Thoracic aorta (tissue), 2 donors: ENCODE measurements at places on chromosomes 6 and 20.

DNA sequence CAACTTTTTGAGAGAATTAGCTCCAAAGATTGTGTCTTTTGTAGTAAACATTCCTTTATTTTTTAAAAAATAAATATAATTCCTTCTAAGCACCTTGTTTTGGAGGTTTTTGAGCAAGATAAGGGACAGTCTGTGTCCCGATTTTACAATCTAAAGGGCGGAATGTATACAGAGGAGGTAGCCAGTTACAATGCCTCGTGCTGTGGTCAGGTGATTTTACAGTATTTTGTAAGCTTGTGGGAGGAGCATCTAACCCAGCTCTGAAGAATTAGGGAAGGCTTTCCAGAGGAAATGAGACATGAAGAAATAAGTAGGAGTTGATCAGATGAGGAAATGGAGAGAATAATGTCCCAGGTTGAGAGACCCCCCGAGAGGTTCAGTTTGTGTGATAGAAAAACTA is 1.3 kb downstream of the HINT3 start:
- no peak for DNase-seq

- DNase-seq, result no peak
Observed at GRCh38 chr6:158158123-158158522, 9.9 kb downstream of the SERAC1 start.

DNA sequence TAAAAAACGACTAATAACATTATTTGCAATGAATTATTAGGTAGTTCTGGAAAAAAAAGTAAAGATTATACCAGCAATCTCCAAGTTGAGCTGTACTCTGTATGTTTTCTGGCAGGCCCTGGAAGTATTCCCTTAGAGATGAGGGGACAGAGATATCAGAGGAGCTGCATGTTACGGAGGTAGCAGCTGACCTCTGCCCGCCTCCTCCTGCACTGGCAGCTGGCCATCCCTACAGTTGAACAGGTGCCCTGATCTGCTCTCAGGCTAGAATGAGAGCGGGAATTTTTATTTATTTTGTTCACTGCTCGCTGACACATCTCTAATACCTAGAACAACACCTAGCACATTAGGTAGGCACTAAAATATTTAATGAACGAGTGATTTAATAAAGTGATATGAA is 23.1 kb downstream of the FBXL4 start:
- DNase-seq, result no peak

- DNase-seq, result no peak
Observed at GRCh38 chr6:69915346-69915745, 49.0 kb downstream of the COL19A1 start.

DNA sequence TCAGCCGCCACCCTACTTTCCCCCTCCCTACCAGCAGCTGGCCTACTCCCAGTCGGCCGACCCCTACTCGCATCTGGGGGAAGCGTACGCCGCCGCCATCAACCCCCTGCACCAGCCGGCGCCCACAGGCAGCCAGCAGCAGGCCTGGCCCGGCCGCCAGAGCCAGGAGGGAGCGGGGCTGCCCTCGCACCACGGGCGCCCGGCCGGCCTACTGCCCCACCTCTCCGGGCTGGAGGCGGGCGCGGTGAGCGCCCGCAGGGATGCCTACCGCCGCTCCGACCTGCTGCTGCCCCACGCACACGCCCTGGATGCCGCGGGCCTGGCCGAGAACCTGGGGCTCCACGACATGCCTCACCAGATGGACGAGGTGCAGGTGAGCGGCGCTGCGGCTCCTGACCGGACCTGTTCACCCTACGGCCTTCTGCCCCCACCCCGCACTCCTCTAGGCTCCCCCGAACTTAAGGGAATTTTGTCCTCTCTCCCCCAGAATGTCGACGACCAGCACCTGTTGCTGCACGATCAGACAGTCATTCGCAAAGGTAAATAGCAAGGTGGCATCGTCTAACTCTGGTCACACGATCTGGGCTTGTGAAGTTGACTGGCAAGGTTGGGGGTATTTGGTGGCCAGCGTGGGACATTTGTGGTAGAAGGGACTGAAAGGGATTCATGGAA is 2.3 kb downstream of the TFAP2C start:
- no peak for DNase-seq
